ENCODE measurements at places on chromosomes 4 and X. TPM values are rescaled to one million over a fixed set of nuclear protein-coding genes. Genes with fewer than 3 reads are reported as not detected.

- no peaks in the 10 kb centered on the region for H3K36me3 ChIP-seq
- no peak for DNase-seq
- no peak overlapping the region for H3K27ac ChIP-seq
- H3K27me3 ChIP-seq, result no peaks in the 10 kb centered on the region
- no peak overlapping the region for H3K4me3 ChIP-seq
Measured at GRCh38 chr4:173696011-173696410, 166.0 kb upstream of the HAND2 start.

Gene KLB
- not detected for total RNA-seq

- H3K27ac ChIP-seq, result no peak overlapping the region
- no peak for DNase-seq
- no peaks in the 10 kb centered on the region for H3K4me1 ChIP-seq
- no peak overlapping the region for H3K4me3 ChIP-seq
- no peaks in the 10 kb centered on the region for H3K27me3 ChIP-seq
- no peaks in the 10 kb centered on the region for H3K36me3 ChIP-seq
Measured at GRCh38 chr4:145298885-145299284, 118.5 kb upstream of the OTUD4 start.

- peak overlapping the region; percentile 57 for H3K27ac ChIP-seq
- no peak for DNase-seq
- no peaks in the 10 kb centered on the region for H3K36me3 ChIP-seq
- H3K4me3 ChIP-seq, result no peak overlapping the region
- H3K27me3 ChIP-seq, result no peaks in the 10 kb centered on the region
Measured at GRCh38 chr4:22498866-22499265, 17.0 kb downstream of the ADGRA3 start.

DNA sequence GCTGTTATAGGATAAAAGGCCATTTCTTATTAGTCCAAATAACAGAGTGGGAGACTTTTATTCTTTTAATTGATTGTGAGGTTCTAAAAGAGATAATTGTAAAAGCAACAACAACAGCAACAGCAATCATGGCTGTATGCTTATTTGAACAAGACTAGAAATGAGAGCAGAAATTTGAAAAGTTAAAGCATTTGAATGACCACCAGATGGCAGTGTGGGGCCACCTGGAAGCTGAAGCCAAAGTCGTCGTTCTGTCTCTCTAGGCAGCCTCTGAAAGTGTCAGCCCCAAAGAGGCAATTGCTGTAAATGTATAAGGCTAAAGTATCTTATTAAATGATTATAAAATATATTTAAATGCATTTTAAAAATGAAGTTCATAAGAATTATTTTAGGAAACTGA is 42.2 kb downstream of the SH2D1A start:
- no peaks in the 10 kb centered on the region for H3K27me3 ChIP-seq
- DNase-seq, result peak; percentile 58
- H3K4me1 ChIP-seq, result no peaks in the 10 kb centered on the region
- H3K27ac ChIP-seq, result no peak overlapping the region

Gene SSX4
- not detected for total RNA-seq

Gene WNK3
- 27.4 TPM for total RNA-seq

DNA sequence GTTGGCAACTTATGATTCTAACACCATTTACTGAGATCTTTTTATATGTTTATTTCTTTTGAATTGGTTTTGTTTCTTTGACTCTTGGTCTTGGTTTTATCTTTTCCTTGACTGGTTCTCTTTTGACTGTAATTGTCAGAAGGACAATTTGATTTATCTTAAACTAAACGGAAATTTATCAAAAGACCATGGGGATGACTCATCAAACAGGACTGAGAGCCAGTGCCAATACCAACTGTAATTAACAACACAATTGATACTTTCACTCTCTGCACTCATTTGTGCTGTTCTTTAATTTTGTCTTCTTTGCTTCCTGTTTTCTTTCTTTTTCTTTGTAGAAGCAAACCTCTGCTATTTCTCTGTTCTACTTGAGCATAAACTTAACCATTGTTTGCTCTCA is 776.8 kb downstream of the CCSER1 start:
- no peaks in the 10 kb centered on the region for H3K36me3 ChIP-seq
- H3K27me3 ChIP-seq, result no peaks in the 10 kb centered on the region
- peaks cover 18% of the 10 kb centered on the region for H3K4me1 ChIP-seq

DNA sequence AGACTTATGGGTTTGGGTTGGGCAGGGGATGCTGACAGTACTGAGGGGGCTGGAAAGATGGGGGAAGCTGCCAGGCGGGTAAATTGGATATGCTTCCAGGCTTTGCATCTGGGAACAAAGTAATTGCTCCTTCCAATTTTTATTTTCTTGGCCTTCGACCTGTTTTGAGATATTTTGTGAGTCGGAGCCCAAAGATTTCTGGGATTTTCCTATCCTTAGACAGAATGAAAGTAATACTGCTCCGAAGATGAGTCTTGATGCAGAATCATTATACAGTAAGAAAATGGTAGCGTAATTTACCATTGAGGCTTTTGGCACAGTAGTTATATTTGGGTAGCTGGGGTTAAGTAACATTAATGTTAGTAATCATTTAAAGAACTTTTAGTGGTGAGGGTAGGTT is 1.4 kb downstream of the SMARCA5 start:
- H3K36me3 ChIP-seq, result peaks cover 13% of the 10 kb centered on the region
- peak overlapping the region; percentile 87 for H3K4me3 ChIP-seq
- no peak overlapping the region for H3K27ac ChIP-seq
- no peaks in the 10 kb centered on the region for H3K27me3 ChIP-seq

DNA sequence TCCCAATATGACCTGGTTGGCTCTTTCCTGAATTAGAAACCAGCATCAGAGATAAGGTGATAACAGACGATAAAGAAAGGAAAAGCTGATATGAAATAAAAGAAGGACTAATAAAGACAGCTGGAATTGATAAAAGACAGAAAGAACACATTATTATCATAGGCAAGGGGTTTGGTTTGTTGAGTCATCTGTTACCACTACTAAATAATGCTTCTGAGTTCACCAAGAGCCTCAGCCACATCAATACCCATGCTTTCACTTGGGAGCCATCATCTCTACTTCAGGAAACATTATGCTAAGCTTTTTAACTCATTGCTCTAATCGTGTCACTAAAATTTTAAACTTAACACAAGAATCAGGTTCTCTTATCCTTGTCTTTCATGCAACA is 27.6 kb downstream of the ANXA5 start:
- no peak overlapping the region for H3K27ac ChIP-seq
- H3K4me1 ChIP-seq, result no peaks in the 10 kb centered on the region
- H3K36me3 ChIP-seq, result peaks cover 23% of the 10 kb centered on the region
- H3K27me3 ChIP-seq, result no peaks in the 10 kb centered on the region

Gene CLCN4
- total RNA-seq, result 4.9 TPM

Gene NPFFR2
- 5.9 TPM for total RNA-seq

- no peaks in the 10 kb centered on the region for H3K27me3 ChIP-seq
- DNase-seq, result no peak
- H3K36me3 ChIP-seq, result no peaks in the 10 kb centered on the region
- H3K4me3 ChIP-seq, result no peak overlapping the region
Measured at GRCh38 chr4:77711469-77711868, 105.8 kb downstream of the CXCL13 start.

GRCh38 chr4:180059216-180059881 is 2183.9 kb upstream of the TENM3 start:
- H3K36me3 ChIP-seq, result no peaks in the 10 kb centered on the region
- peaks cover 5% of the 10 kb centered on the region for H3K4me1 ChIP-seq
- DNase-seq, result peak; percentile 55
- peaks cover 33% of the 10 kb centered on the region for H3K27me3 ChIP-seq
